ENCODE measurements at places on chromosomes 3 and 15.

- no peak for DNase-seq
These were observed 33.1 kb upstream of the CCDC50 start for GRCh38 chr3:191296041-191296541.

GRCh38 chr15:101127506-101128076 is 124.3 kb downstream of the CHSY1 start:
- peak; percentile 31 for DNase-seq

DNA sequence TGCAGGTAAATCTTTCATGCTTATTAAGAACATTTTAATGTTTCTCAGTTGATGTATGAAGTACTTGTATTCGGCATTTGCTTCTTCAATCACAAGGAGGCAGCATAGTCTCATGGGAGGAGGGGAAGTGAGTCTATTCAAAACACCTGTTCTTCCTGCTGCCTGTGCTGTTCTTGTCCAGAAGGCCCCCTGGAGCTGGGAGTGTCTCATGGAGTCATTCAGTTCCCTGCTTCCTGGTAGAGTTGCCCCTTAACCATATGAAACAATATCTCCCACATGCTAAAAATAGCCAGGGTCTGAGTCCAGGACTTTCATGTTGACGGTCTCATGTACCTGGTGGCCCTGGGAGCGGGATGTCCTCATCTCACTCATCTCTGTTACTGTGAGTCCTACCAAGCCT is 15.5 kb upstream of the PPP1R2 start:
- peak; percentile 87 for DNase-seq

- DNase-seq: no peak
These were observed 133.7 kb downstream of the AGBL1 start for GRCh38 chr15:86213420-86213819.

- DNase-seq: no peak
These were observed 41.0 kb downstream of the MEGF11 start for GRCh38 chr15:66212563-66212921.

- no peak for DNase-seq
These were observed 40.0 kb downstream of the TYRO3 start for GRCh38 chr15:41599061-41599460.

GRCh38 chr3:160464971-160465370 is 15.4 kb upstream of the TRIM59 start:
- no peak for DNase-seq

DNA sequence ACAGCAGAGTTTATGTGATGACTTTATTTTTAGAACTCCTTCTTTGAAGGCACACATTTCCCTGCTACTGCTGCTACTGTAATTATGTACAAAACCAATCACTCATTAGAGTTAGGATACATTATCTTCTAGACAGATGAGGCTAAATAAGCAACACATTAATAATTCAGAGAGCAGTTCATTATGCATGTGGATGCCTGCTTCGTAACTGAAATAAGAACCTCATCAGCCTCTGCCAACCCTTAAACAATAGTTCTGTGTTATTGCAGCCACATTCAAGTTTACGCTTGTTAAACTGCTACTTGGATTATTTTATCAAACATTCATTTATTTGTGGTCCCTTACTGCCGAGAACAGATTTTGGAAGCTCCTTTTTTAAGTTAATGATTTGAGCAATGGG is 52.5 kb upstream of the C15orf61 start:
- DNase-seq: no peak

DNA sequence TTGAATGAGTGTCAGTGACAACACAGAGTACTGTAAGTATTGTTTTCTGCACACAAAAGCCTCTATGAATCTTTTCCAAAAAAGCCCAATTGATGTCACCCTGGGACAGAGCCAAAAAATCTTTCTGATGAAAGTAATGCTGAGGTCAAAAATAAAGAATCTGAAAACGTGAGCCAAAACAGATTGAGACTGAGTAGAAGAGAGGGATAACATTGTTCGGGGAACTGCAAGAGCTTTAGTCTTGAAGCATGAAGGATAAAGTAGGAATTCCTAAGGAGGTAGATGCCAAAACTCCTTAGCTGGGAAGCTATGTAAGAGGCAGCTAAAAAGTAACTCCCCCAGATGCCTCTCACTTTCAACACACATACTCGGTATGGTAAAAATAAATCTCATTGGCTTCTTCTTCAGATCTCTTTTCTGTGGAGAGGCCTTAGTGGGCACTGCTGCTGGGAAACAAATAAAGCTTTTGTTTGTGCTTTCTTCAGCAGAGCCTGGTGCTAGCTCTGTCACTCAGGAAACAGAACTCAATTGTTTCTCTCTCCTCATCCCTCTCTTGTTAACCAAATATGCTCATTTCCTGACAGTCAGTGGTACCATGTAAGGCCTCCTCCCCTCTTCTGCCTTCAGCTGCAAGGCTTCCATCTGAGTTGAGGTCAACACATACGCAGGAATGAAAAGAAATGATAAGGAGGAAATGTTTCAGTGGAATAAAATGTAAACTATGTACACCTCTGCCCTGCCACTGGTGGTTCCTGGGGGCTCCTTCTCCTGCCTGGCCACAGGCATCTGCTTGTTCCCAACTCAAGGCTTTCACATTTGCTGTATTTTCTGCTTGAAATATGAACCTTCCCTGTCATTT is 58.1 kb downstream of the CD200 start:
- DNase-seq: peak; percentile 14

GRCh38 chr15:55319537-55320237 is 665 bp downstream of the PIGB start:
- no peak for DNase-seq

DNA sequence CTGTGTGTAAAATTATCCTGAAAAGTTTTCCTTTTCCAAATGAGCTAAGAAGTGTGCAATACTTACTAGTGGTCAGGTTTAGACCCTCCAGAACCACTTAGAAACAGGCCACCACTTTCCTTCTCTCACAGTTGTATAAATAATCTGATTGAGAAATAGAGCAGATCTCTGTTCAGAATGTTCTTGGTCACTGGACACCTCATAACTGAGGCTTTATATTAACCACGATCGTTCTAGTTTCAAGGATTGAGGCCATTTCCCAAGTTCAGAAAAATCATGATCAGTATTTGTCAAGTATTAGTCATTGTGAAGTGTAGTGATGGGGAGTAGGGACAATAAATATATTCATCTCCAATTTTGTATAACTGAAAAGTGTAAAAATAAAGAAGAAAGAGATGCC is 1.0 kb upstream of the MAP3K13 start:
- no peak for DNase-seq
